Retina (tissue), 1 donor: ENCODE measurements at places on chromosomes 7 and 10.

- no peak for DNase-seq
These were observed 64.2 kb downstream of the TRIL start for GRCh38 chr7:28893888-28894287.

GRCh38 chr10:76626386-76626785, 1011.2 kb downstream of the KCNMA1 start:
- no peak for DNase-seq

GRCh38 chr7:92827464-92828120, 8.8 kb downstream of the CDK6 start:
- no peak for DNase-seq

GRCh38 chr7:107180378-107180777, 11.6 kb downstream of the HBP1 start:
- no peak for DNase-seq

DNA sequence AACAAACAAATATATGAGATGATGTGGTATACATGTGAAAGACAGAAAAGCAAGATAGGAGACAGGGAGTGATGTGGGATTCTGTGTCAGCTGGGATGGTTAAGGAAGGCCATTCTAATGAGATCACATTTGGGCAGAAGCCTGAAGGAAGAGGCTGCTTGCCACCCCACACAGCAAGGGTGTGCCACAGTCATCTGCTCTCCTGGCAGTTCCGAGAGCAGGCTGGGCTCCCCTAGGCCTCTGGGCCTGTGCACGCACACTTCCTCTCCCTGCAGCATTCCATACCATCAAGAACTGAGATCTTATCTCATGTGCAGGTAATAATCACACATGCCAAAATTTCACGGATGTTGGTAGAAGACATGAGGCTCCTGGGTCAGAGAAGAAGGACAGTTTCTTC, 43.1 kb downstream of the SYPL1 start:
- DNase-seq, result no peak

- peak; percentile 23 for DNase-seq
These were observed 30.5 kb downstream of the LRMDA start for GRCh38 chr10:75461672-75462649.

DNA sequence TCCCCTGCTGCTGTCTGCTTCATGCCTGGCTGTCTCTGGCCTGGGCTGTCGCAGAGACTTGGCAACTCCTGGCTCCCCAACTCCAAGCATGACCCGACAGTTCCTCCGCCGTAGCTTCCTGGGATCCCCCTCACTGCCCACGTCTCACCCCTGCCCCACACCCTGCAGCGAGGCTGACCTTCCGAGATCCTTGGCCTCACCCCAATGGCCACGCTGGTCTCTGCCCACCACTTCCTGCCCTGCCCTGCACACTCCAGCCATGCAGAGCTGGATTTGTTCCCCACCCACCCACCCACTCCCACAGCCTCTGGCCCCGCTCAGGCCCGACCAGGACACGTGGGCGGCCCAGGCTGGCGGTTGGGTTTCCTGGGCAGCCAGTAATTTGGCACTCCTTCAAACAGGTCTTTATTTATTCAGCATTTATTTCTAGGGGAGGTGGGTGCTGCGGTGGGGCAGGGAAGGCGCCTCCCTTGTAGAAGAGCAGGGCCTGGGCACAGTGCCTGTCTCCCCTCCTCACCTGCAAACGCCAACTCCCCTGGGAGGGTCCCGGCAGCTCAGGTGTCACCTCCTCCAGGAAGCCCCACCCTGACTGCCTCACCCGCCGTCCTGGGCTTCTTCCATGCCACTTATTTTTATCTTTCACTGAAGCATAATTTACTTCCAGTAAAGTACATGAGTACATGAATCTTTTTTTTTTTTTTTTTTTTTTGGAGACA, 25.5 kb downstream of the GTF2IRD1 start:
- DNase-seq, result no peak

DNA sequence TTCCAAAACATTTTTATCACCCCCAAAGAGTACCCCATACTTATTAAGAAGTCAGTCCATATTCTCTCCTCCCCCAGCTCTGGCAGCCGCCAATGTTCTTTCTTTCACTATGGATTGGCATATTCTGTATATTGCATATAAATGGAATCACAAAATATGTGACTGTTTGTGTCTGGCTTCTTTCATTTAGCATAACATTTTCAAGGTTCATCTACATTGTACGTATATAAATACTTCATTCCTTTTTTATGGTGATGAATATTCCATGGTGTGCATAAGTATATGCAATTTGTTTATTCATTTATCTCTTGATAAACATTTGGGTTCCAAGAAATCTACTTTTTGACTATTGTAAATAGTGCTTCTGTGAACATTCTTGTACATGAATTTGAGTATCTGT, 653.1 kb downstream of the XPNPEP1 start:
- DNase-seq, result no peak

DNA sequence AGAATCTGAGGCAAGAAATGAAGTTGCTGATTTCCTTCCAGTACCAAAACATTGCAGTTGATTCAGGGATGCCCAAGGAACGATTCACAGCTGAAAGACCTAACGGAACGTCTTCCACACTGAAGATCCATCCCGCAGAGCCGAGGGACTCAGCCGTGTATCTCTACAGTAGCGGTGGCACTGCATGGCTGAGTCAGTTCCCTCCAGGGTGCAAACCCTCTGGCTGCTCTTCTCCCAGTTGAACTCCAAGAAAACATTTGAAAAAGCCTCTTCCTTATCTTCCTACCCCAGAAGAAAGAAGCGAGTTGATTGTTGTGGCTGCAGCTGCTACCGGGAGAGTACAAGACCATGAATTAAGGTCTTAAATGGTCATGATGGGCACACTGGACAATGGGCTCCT, 147.1 kb upstream of the PRSS1 start:
- DNase-seq, result no peak

DNA sequence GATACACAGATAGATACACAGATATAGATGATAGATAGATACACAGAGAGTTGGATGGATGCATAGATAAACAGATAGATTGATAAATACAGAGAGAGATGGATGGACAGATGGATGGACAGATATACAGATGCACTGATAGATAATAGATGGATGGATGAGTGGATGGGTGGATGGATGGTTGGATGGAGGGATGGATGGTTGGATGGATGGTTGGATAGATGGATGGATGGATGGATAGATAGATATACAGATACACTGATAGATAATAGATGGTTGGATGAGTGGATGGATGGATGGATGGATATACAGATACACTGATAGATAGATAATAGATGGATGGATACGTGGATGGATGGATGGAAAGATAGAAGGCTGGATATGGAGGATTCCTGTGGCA, 290.0 kb upstream of the SHH start:
- DNase-seq, result no peak

GRCh38 chr7:71325151-71325550, 193.2 kb downstream of the GALNT17 start:
- no peak for DNase-seq

- no peak for DNase-seq
These were observed 1.9 kb upstream of the ZNF212 start for GRCh38 chr7:149237502-149237901.

GRCh38 chr10:127308031-127308430, 111.6 kb upstream of the INSYN2A start:
- no peak for DNase-seq

- no peak for DNase-seq
These were observed 47.6 kb downstream of the PDGFA start for GRCh38 chr7:471866-472639.

- DNase-seq, result no peak
These were observed 4.9 kb downstream of the KIAA1217 start for GRCh38 chr10:24213881-24214280.

DNA sequence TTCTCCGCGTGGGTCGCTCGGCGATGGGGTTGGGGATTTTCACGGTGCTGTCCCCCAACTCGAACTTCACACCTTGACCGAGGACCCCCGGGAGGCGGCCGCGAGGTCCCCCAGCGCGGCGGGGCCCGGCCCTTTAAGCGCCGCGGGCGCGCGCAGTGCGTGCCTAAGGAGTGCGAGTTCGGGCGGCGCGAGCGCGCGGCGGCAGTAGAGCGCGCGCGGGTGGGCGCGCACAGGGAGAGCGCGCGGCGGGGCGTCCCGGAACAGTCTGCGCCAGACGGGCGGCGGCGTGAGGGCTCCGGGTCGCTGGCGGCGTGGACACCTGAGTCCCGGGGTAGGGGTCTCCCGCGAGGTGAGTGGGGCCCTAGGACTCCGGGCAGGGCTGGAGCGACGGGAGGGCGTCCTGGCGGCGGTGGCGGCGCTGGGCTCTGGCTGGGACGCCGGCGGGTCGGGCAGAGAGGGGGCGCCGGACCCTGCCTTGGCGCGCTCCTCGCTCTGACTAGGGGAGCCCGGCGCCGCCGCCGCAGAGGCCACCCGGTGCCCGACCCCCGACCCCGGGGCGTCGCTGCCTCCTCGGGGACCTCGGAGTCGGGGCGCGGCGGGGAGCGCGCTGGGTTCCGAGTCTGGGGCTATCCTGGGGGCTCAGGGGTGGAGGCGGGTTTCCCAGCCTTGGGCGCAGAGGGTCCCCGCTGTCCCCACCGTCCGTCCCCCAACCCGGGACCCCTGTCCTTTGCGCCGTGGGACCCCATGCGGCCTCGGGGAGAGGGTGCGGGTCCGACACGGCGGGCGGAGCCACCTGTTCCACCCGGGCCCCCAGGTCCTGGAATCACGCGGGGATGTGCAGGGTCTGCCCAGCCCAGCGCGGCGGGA, at the start of gene PROSER2:
Gene PROSER2, plus strand, starts transcription at position 235 of the 867 bp plus-strand sequence. CDS start 28,722 bp downstream, outside the sequence.
- peak; percentile 82 for DNase-seq

- DNase-seq, result no peak
These were observed 17.3 kb downstream of the KIFBP start for GRCh38 chr10:69005704-69006485.

- peak; percentile 88 for DNase-seq
These were observed 94.1 kb downstream of the PRKAG2 start for GRCh38 chr7:151782598-151783448.

- DNase-seq, result no peak
These were observed 182.4 kb downstream of the RAPGEF5 start for GRCh38 chr7:22174574-22174953.

DNA sequence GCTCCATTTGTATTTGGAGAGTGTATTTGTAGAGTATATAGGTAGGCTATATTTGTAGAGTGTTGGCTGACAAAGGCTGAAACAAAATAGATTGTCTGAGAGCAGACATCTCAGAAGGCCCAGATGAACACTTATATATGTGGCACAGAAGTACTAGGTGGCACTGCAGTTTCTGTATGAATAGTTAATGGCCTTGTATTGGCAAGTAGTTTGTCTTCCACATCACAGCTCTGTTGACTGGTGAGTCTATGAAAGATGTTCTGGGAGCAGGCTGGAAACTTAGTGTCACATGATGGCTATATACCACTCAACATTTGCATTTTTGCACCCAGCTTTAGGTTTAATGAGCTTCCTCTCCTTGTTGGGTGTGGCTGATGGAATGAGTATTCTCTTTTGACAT, 51.9 kb downstream of the CCNY start:
- DNase-seq, result no peak

- DNase-seq, result no peak
These were observed 6.9 kb downstream of the MYOZ1 start for GRCh38 chr10:73634421-73634820.

GRCh38 chr10:70564901-70565351, 37.6 kb downstream of the PRF1 start:
- DNase-seq, result no peak

DNA sequence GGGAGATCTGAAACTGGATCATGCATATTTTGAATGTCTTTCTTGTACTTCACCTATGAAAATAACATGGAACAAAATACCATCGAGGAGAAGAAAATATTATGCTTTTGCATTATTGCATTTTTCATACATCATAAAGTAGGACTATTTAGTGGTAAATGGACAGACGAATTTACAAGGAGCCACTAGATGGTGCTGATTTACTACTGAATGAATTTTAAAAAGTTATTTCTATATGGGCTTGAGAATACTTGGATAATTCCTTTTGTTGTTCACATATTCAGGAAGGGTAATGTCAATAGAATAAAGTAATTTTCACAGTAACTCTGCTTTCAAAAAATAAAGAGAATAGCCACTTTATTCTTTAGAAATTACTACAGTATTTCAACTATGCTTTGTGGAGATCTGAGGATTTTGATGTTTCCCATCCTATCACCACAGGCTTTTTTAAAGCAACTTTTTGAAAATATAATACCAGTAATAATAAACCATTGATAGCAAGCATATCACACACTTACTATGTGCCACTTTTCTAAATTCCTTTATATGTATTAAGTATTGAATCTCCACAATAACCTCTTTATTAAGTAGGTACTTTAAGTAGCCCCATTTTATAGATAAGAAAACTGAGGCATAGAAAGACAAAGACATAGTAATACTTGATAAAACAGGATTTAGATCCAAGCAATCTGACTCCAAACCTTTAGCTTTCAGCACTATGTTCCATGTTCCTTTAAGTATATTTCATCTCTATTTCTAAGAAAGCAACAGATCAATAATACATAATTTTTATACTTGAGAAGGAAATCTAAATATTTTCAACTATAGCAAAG, 38.6 kb downstream of the NEBL start:
- peak; percentile 24 for DNase-seq

- DNase-seq, result peak; percentile 31
These were observed 2.9 kb downstream of the LRRTM3 start for GRCh38 chr10:66928776-66929175.

GRCh38 chr10:14349081-14349480, 18.4 kb upstream of the FRMD4A start:
- DNase-seq, result no peak

DNA sequence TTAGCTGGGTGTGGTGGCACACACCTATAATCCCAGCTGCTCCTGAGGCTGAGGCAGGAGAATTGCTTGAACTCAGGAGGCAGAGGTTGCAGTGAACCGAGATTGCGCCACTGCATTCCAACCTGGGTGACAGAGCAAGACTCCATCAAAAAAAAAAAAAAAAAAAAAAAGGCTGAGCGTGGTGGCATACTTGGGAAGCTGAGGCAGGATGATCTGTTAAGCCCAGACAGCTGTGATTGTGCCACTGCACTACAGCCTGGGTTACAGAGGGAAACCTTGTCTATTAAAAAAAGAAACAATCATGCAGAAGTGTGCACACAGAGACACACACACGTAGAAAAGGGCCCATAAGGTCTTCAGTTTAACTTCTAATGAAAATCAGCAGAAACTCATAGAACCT, 150.6 kb downstream of the TPST1 start:
- no peak for DNase-seq

- no peak for DNase-seq
These were observed 45.2 kb upstream of the NPFFR1 start for GRCh38 chr10:70328967-70329366.

DNA sequence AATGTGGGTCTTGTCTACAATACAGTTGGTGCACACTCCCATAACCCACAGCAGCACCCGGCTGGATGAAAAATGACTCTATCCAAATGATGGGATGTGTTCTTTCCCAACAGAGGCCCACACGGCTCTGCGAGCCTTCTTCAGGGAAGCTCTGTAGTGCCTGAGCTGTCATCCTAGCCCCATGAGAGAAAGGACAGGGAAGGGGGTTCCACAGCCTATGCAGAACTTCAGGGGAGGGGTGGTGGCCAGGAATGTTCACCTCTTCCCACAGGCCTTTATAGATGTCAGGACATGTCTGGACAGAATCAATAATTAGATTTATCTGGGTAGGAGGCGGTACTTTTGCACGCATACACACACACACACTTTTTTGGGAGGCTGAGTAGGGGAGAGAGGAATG, 109.0 kb downstream of the JCAD start:
- no peak for DNase-seq
